ENCODE measurements at places on chromosomes 5 and 9. TPM values are rescaled to one million over a fixed set of nuclear protein-coding genes. Genes with fewer than 3 reads are reported as not detected.

DNA sequence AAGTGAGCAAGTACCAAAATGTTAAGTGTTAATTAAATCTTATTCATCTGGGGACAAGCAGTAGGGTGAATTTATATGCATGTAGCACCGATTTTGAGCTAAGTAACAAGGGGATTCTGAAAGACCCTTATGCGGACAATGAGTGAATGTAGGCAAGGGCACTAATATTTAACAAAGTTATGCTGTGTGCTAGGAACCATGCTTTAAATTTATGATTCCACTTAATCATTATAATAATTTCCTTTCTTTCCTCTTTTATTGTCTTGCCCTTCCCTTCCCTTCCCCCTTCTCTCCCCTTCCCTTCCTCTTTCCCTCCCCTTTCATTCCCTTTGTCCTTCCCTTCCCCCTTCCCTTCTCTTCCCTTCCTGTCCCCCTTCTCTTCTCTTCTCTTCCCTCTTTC is 25.7 kb upstream of the TNC start:
- no peak for DNase-seq

- DNase-seq = no peak
Observed at GRCh38 chr5:180213256-180213600, 4.2 kb upstream of the RASGEF1C start.

- no peak for DNase-seq
Observed at GRCh38 chr5:113692466-113692865, 179.0 kb downstream of the YTHDC2 start.

GRCh38 chr5:72494623-72495124 is 12.5 kb downstream of the ZNF366 start:
- no peak for DNase-seq

PCDHGA7 gene
- polyA plus RNA-seq = 2.2 TPM

- no peak for DNase-seq
Observed at GRCh38 chr5:14414007-14414406, 167.6 kb upstream of the OTULINL start.

- DNase-seq = no peak
Observed at GRCh38 chr9:70003901-70004714, 39.5 kb upstream of the MAMDC2 start.

DNA sequence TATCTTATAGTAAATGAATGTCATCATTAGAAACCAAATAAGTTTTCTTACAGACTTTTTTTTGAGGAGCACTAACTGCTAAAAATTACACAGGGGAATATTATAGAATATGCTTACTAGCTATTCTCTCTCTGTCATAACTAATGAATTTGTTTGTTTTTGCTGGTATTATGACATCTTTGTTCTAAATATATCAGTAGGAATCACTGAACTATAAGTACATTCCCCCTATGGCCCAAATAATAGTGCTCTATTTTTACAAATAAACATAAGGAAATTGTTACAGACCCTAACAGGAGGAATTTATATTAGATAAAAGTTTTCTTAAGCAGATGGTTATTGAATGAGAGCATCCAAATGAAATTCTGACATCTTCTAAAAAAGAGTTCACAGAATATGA is 83.0 kb upstream of the RIOK2 start:
- no peak for DNase-seq

NMUR2 gene
- polyA plus RNA-seq = 0.70 TPM
